Hindlimb muscle (tissue), 1 donor: ENCODE measurements at places on chromosomes 11 and 22. TPM values are rescaled to one million over a fixed set of nuclear protein-coding genes. Genes with fewer than 3 reads are reported as not detected.

HOATZ gene
- not detected for polyA plus RNA-seq

IL18 gene
- 0.68 TPM for polyA plus RNA-seq

BDNF gene
- polyA plus RNA-seq, result 1.0 TPM

SYCE3 gene
- polyA plus RNA-seq, result not detected

LGR4 gene
- polyA plus RNA-seq, result 27.0 TPM

PNPLA2 gene
- 47.9 TPM for polyA plus RNA-seq

CADM1 gene
- 23.1 TPM for polyA plus RNA-seq

KCNE3 gene
- 2.5 TPM for polyA plus RNA-seq

KCNJ11 gene
- polyA plus RNA-seq, result 27.5 TPM

IRAG1 gene
- 6.4 TPM for polyA plus RNA-seq

GDPD4 gene
- polyA plus RNA-seq, result 0.26 TPM

DNA sequence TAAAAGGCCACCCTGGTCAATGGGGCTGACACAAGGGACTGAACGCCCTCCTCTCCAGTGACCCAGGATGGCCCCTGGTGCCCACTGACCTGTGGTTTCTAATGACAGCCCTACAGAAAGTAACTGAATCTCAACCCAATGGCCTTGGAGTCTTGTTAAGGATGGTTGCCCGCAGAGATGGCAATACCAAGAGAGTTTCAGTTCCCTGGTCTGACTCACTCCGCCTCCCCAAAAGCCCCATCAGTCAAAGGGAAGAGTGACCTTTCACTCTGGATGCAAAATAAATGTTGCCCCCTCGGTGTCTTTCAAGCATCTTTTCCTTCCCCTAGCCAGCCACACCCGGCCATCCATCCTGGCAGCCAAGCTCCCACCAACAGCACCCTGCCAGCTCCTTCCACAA is 57.7 kb upstream of the ISX start:
- no peak for DNase-seq

- DNase-seq, result no peak
These were observed 47.3 kb upstream of the SYN3 start for GRCh38 chr22:33105501-33105911.

- DNase-seq, result no peak
These were observed 4.1 kb upstream of the TBX1 start for GRCh38 chr22:19756288-19757128.

- no peak for DNase-seq
These were observed 64.1 kb downstream of the KCNJ1 start for GRCh38 chr11:128803011-128803410.

- DNase-seq, result peak; percentile 92
These were observed 464 bp upstream of the ANKRD13D start for GRCh38 chr11:67288452-67289225.

GRCh38 chr11:88340366-88340935 is 2.9 kb upstream of the CTSC start:
- no peak for DNase-seq

GRCh38 chr11:24324211-24324610 is 172.6 kb upstream of the LUZP2 start:
- no peak for DNase-seq

DNA sequence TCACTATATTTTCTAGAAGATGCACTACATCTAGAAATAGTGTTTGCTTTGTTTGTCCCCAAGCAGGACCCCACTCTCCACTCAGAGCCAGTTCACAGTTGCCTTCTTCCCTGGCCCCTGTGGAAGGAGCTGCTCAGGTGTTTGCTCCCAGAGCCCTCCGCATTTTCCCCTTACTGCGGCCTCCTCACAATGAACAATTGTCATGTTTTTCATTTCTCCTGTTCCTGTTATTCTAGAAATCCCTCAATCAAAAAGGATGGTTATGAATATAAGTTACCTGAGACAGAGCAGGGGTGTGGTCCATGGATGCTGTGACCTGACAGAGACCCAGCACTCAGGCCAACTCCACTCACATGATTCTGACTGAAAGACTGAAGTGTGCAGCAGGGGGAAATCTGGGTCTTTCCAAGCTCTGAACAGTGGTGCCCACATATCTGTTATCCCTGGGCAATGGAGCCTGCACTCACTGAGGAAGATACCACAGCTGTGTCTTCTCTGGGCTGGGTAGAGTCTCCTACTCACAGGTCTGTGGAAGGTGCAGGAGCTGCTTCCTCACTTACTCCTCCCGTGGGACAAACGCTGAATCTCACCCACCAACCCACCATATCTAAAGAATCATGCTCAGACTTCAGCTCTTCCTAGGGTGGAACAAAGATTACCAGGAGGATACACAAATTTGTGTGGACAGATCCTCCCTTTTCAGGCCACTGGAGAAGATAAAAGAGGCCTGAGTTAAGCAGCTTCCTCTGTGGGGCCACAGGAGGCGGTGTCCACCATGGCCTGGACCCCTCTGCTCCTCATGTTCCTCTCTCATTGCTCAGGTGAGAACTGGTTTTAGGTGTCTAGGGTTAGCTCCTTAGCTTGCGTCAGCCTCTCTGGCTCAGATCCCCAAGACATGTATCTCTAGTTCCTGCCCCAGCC is 87.1 kb upstream of the TOP3B start:
- no peak for DNase-seq

GRCh38 chr22:42769574-42770447 is 49.1 kb upstream of the A4GALT start:
- DNase-seq, result no peak

DNA sequence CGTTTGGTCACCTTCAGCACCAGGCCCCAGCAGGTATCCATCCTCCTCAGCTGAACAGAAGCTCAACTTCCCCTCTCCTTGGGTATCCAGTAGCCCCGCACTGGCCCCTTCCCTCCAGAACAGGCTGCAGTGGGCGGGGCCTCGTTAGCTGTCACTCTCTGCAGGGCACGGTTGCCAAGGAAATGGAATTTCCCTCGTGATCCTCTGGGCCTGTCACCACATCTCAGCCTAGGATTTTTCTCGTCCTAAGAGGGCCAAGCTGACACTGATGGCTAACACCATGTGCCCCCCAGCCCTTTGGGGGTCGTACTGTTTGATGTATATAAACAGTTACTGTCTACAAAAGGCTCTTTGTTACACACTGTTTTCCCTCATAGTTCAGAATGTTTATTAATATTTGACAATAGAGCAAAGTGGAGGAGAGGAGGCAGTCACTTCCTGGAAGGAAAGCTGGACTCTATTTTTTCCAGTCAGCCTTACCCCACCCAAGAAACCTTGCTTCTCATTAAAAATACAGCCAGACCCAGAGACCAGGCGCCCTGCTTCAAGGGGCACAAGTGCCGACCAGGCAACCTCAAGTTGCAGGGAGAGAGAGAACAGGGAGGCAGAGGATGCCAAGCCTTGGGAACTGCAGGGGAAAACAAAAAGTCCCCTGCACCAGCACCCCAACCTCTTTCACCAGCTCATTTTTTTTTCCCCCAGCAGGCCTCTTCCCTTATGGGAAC is 44.5 kb downstream of the FEZ1 start:
- peak; percentile 15 for DNase-seq

- DNase-seq, result no peak
These were observed 142.5 kb downstream of the LDLRAD3 start for GRCh38 chr11:36086366-36086765.

- DNase-seq, result no peak
These were observed 39.4 kb upstream of the TOLLIP start for GRCh38 chr11:1348796-1349326.

DNA sequence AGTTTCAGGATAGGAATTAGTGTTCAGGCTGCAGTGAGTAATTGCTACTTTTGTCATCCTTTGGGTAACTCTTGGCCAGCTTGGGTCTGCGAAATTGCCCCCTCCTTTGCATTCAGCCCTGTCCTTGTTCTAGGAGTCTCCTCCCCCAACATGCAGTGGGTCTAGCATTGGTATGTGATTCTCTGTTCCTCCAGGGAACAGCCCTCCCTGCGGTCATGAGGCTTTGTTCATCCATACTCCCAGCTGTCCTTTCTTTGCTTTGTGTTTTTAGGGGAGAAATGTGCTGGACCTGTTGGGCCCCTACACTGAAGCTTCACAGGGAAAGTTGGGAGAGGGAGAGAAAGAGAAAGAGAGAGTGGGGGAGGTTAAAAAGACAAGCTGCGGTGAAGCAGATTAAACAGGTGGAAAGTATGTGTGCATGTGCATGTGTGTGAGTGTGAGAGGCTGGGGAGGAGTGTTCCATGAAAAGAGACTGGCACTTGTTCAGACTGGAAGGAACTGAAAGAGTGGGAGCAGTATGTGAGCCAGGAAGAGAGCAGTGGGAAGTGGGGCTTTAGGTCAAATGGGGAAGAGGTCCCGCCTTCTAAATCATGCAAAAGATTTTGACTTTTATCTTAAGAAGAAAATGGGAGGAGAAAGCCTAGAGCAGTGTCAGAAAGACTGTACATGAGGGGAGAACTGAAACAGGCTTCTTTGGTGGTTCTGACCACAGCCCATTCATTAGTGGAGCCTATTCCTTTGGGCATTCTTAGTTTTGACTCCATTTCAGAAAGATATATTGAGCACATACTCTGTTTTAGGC is 17.9 kb upstream of the SESN3 start:
- no peak for DNase-seq

GRCh38 chr11:64611869-64612646 is 21.0 kb downstream of the SLC22A12 start:
- no peak for DNase-seq

DNA sequence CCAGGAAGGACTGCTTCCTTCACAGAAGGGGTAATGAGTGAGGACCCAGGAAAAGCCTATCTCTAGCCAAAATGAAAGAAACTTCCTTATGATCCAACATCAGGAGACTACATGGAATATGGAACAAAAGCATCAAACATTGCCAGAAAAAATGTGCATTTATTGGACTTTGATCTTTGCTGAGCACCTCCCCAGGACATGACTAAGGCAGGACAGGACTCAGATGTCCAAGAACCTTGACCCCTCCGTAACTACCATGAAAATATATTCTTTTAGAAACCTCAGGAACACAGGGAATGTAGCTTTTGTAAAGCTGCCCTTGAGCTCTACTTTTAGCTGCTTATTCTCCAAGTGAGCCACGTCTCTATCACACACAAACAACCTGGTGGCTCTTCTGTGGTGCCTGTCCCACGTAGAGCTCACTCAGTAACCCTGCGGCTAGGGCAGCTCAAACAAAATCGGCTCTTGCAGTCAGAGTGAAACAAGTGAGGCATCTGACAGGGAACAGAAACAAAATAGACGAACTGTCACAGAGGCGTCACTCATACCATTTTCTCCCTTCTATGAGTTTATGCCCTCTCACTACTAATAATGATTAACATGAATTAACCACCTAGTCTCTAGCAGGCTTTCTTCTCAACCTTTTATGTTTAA is 471.5 kb upstream of the API5 start:
- no peak for DNase-seq

GRCh38 chr11:126305699-126306098 is 1.8 kb downstream of the DCPS start:
- no peak for DNase-seq

GRCh38 chr22:25347752-25348102 is 128.3 kb downstream of the CRYBB2 start:
- no peak for DNase-seq

DNA sequence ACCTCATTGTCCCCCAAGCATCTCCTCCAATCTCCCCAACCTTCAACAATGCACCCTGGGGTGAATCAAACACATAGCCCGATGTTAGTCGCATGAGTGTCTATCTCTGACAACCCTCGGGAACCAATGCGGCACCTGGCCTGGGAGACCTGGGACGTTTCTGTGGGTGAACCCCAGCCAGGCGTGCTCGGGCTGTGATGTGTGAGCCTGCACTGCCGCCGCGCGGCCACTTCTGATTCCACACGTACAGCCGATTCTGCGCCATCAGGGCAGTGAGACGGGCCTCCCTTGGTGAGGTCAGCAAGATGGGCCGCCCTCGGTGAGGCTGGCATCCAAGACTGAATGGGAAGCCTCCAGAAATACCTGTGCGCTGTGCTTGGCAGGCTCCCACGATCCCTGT is 5.2 kb upstream of the H19 start:
- DNase-seq, result no peak

DNA sequence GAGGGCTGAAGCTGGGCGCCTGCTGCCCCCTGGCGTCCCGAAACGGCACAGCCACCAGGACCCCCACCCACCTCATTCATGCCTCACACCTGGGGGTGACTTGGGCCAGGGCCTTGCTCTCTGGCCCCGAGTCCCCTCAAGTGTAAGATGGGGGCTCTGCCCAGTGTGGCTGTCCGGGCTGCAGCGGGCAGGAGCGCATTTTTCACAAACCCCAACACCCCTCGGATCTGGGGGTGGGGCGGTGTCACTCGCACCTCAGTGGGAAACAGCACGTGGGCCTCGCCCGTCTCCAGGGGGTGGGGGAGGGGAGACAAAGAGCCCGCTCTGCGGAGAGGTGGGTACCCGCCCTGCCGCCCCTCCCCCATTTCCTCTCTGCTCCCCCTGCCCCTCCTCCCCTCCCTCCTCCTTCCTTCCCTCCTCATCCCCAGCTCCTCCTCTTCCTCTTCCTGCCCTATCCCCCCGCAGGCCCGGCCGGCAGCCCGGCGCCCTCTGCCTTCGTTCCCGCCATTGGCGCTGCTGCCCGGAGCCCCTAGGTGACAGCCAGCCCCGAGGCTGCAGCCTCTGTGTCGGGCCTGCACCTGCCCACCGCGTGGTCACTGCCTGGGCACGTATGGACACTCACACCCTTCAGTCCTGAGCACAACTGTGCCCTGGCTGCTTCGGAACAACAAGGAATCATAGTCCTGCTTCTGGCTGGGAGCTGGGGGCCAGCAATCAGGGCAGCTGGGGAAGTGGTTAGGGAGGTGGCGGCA is 6.8 kb upstream of the CDKN1C start:
- DNase-seq, result peak; percentile 78

- DNase-seq, result no peak
These were observed 2.2 kb downstream of the BCR start for GRCh38 chr22:23182309-23183060.

DNA sequence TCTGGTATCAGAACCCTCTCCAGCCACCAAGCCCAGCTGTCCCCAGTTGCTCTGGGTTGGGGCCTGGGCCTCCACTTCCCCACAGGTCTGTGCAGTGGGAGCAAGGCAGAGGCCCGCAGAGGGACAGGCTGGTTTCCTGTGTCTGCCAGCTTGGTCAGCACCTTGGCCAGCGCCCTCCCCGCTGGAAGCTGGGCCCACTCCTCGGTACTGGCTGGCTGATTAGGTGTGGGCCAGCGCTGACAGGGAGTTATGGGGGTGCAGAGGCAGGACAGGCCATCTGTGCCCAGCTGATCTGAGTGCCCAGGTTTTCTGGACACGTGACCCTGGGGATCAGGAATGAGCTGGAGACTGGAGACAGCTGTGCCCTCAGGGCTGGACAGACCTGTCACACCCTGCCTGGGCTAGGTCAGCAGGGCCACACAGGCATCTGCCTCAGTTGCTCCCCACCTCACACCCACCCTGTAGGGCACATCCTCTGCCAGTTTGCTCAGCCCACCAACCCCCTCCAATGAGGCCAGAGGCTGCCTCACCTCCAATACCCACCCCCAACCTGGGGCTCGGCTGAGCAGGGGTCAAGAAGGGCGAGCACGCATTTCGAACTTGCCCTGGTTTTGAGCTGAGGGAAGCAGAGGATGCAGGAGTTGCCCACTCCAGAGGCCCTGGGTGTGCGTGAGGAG is 175.3 kb downstream of the IGLL1 start:
- peak; percentile 22 for DNase-seq

DNA sequence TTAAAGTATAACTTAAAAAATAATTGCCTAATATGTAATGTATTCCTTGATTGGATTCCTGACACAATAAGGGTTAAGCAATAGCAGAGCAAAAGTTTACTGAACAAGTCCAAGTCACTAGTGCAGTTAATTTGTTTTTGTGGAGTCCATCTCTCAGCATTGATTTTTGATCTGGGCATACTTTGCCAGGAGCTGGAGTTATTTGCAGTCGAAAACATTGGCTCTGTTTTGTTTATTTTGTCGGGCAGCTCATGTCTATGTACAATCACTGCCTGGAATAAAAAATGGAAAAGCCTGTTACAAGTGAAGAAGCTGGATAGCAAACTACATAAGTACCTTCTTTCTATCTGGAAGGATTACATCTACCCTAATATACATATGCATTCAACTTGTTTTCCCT is 625.2 kb downstream of the CNTN5 start:
- DNase-seq, result no peak
